ENCODE measurements at places on chromosomes 11 and 22.

DNA sequence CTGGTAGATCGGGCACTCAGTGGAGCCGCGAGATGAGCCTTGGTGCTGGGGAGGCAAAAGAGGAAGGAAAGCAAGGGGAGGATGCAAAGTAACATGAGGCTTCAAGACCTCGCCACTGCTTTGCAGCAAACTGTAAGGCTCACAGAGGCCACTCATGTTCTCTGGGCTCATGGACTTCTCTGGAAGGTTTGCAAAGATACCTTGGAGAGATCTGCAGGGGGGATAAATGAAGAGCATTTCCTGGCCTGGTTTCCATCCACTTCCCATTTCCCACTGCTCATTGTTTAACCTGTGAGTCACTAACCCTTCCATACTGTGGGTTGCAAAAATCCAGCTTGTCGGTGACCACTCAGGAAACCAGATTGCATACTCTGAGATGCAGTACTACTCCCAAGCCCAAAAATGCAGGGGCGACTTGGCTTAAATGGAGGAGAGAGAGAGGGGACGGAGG is 38.5 kb downstream of the OSBP2 start:
- peak; percentile 65 for DNase-seq

DNA sequence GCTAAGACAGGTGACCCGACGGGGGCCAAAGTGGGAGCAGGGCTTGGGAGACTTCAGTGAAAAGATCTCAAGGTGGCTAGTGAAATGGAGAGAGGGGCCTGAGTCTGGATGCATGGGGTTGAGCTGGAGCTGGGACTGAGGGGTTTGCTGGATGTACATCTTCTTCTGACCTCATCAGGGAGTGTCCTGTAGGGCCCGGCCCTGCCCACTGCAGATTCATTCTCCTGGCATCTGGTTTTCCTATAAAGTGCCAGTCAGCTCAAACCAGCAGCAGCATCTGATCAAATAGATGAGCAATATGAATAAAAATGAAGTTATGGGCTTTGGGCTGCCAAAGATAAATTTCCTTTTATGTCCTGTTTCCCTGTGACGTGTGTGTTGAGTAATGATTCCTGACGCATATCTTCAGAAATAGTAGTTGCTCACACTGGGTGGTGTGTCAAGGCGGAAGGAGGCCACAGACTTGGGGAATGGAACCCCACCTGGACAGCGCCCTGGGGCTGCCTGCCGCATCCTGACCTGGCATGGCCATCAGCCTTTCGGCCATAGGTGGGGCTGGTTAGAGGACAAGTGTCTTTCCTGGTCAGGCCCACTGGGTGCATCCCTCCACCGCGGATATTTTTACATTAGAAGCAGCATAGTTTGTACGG is 135.4 kb downstream of the OSBP2 start:
- no peak for DNase-seq

DNA sequence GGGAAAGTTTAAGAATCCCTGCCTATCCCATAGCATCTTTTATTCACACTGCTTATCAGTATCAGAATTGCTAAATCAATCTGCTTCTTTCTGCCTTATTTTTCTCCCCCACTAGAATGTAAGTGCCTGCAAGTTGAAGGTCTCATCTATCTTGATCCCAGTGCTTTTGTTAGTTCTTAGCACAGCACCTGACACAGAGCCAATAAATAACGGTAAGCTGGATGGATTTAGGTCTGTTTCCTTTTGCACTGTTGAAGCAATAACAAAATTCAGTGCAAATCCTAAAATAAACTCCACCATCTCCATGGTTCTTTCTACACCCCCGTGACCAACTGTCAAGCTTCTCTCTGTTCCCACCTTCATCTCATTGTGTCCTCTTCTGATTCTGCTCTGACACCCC is 36.7 kb upstream of the CD44 start:
- DNase-seq = no peak

DNA sequence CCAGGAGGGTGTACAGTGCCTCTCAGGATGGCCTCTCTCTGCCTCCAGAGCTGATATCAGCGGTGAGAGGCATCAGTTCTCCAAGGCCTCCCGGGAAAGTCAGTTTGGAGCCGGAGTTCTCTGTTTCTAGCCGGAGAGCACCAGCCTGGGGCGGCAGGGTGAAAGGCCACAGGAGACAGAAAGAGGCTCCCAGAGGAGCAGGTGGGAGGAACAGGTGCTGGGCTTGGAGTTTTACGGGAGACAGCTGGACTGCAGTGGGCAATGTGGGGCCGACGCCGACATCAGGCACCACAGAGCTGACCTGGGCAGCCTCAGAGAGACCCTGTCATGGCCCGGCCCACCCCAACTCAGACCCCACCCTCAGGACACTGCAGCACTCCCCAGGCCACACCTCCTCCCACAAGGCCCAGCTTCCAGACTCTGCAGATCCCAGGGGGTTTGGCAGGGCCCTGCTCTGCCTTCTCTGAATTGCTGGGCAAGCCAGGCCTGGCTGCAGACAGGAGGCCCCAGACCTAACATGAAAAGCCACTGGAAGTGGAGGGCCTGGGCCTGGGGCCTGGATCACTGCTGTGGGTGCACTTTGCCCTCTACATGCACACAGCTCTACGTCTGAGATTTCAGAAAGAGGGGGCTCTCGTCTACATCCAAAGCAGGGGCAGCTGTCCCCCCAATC is 885.6 kb downstream of the BRD1 start:
- no peak for DNase-seq

- peak; percentile 66 for DNase-seq
These were observed 10.0 kb upstream of the OR5M1 start for GRCh38 chr11:56624661-56625110.

Measured in inflammatory macrophage treated with lipopolysaccharide for 4 hours (primary cell).